ENCODE measurements at places on chromosomes 13 and 19.

- peak; percentile 68 for DNase-seq
These were observed 2.2 kb upstream of the CEACAM6 start for GRCh38 chr19:41753159-41753558.

- DNase-seq, result no peak
These were observed 11.4 kb upstream of the TCF3 start for GRCh38 chr19:1663852-1664251.

DNA sequence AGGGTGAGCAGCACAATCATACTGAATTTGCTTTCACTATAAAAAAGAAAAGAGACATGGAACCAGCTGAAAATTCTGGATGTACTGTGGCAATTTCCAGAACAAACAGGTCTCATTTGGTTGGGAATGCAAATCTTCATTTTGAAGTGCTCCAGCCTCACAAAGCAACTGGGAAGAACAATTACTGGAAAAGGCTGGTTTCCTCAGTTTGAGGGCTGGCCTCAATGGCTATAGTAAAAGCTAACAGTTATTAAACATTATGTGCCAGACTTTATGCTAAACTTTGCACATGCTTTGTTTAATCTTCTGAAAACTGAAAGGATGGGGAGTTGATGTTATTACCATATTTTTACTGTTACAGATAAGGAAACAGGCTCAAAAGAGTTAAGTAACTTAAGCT is 3.0 kb downstream of the OBI1 start:
- DNase-seq, result no peak

DNA sequence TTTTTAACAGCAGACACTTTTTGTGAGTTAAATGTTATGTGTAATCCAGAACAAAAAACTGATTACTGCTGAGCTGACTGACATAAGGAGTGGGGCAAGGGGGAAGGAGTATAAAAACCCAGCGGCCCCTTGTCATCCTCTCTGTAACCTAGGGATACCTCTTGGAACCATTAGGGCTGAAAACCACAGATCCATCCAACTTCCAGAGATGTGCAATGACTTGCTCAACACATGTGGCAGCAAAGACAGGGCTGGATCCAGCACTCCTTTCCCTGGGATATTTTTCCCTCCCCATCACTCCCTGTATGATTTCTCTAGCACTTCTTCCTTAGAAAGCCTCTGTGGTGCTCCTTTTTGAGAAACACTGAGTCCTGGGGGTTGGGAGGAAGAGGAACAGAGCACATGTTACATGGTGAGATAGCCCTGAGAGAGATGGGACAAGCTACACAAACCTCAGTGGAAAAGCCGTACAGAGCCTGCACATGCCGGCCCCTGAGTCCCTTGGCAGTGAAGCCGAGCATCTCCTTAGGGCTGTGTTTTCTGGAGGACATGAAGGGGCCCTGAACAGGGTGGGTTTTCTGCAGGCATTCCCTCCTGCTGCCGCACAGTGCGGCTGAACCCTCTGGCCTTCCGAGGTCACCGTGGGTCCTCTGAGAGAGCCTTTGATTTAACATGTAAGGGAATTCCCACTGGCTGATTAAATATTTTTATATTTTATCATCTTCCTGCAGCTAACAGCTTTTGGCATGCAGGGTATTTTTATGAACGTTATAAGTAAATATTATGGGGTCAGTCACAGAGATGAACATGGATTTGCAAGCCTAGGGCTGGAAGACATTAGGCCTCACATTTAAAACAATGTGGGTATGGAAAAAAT is 219.9 kb downstream of the COG6 start:
- no peak for DNase-seq

DNA sequence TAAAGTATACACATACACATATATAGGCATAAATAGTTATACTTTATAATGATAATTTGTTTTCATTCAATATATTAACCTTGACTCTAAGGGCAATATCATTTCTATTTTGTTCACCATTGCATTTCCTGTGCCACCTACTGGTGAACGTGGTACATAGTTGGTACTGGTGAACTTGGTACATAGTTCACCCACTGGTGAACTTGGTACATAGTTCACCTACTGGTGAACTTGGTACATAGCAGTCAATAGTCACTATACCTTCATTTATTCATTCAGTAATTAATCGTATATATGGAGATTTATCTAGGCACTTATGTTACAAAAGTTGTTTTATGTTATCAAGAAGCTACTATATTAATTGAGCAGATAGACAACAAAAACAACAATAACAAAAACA is 172.6 kb upstream of the ATXN8OS start:
- peak; percentile 58 for DNase-seq

- DNase-seq, result no peak
These were observed 8.9 kb upstream of the CRTC1 start for GRCh38 chr19:18674616-18675015.

GRCh38 chr13:50425772-50426171 is 410.5 kb downstream of the KCNRG start:
- no peak for DNase-seq

DNA sequence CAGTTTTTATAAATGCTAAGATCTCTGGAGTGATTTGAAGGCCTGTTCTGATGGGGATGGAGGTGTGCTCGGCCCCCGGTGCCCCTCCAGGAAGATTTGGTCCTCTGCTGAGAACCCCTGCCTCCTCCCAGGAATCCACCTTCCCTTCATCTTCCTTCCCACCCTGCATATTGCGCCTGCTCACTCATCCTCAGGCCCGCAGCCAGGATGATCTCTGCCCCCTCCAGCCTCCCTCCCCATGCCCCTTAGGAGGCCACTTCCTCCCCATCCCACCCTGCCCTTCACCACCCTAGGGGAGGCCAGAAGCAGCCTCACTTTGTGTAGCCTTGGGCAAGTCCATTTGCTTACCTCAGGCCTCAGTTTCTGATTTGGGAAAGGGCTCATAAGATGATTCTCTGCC is 19.7 kb downstream of the VASP start:
- no peak for DNase-seq

DNA sequence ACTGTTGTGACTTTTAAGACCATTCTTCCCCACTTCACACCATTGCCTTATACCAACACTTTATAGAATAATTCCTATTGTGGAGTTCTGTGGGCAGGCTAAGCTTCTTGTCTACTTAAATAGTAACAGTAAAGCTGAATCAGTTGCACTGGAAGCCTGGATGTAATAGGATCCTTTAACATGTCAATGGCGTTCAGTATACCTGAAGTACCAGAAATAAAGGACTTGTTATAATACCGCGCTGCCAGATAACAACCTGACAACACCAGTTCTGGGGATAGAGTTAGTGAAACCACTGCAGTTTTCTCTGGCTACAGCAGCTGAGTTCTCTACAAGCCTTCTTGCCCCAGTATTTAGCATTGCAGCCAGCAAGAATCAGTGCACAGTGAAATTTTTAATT is 52.0 kb upstream of the TNFRSF19 start:
- DNase-seq, result no peak

DNA sequence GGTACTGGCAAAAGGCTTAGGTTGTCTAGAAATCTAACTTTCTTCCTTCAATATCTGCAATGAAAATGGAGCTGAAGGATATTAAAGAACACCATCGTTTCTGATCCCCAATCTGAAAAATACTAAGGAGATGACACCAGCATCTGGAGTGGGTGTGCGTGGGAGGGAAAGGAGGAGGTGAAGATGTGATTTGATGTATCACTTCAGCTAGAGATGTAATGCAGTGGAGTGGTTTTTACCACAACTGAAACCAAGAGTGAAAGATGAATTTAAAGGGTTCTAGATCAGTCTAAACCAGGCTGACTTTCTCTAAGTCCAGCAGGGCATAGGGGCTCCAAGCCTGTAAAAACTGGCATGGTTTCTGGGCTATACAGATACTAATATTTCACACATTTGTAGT is 148.4 kb downstream of the AKAP11 start:
- no peak for DNase-seq

Data from LoVo (cell line).